GM10248 (cell line): ENCODE measurements at places on chromosomes 3 and 15.

DNA sequence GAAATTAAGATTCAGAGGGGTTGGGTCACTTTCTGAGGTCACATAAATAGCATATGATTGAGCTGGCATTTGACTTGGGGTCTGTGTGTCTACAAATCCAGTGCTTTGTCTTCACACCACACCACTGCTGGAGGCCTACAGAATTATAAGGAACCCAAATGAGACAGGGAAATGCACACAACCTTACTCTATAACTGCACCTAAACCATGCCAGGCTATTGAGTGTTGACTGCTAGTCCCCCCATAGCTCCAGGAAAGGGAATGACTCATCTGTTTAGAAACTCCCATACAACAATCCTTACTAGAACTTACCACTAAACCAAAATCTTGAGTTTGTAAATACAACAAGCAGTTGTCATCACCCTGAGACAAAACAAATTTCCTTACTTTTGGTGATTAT lies 16.9 kb upstream of the TSC22D2 start:
- no peak for DNase-seq

DNA sequence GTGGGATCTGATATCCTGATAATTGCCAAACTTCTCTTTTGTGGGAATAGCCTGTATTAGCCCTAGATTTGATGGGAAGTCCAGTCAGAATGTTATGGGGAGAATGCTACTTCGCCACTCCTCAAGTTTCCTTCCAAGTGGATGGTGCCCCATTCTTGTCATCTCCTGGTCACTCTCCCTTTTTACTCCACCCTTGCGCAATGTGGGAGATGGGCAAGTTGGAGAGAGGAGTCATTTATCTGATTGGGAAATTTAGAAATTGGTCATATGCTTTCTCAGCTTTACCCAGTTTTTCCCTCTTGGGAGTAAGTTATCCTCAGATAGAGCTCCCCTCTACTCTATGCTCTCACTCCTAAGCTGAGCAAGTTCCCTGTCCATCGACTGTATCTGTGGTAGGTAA lies 14.4 kb downstream of the FANCD2OS start:
- no peak for DNase-seq

DNA sequence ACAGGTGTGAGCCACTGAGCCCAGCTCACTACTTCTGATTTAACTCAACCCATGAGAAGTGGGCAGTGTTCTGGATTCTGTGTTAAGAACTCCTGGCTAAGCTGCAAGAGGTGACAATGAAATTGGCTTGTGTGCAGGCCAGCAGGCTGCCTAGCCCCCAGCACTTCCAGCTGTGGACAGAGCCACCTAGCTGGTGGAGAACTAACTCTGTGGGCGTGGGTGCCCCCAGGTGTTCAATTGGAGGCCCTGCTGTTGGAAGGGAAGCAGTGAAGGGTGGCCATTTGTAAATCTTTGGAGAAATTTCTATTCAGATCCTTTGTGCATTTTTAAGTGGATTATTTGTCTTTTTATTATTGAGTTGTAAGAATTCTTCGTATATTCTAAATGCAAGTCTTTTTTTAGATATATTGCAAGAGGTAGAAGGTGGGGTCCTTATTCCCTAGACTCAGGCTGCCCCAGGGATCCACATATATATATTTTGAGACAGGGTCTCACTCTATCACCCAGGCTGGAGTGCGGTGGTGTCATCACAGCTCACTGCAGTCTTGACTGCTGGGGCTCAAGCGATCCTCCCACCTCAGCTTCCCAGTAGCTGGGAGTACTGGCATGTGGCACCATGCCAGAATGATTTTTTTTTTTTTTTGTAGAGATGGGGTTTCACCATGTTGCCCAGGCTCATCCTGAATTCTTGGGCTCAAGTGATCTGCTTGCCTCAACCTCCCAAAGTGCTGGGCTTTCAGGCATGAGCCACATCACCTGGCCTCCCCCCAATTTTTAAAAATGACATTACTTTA lies 7.2 kb upstream of the SCAMP5 start:
- no peak for DNase-seq

DNA sequence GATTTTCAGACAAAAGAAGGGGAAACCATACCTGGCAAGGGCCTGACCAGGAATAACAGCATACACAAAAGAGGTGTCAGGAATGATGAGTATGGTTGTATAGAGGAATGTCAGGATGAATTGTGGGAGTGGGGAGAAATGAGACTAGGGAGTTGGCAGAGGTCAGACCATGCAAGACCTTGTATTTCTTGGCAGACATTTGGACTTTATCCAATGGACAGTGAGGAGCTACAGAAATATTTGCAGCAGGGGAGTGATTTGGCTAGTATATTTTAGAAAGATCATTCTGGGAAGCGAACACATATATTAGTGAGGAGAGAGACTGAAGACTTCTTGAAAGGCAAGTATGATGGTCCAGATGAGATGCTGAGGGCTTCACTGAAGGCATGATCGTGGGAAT lies 25.4 kb upstream of the ALPK3 start:
- no peak for DNase-seq

DNA sequence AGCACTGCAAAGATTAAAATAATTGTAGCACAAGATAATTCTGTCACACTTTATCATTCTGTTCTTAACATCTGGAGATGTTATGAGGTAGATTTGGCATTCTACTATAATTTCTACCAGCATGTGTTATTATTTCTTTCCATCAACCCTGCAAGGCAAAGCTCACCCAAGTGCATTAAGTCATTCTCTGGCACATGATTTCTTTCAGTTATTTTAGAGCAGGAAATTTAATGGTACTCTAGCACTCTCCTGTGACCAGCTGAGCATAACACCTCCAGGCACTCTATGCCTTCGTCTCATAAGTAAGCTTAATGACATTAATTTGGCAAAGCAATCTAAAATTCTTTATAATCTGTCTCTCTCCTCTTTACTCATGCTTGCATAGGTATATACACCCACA lies 300.2 kb upstream of the GPR149 start:
- no peak for DNase-seq

DNA sequence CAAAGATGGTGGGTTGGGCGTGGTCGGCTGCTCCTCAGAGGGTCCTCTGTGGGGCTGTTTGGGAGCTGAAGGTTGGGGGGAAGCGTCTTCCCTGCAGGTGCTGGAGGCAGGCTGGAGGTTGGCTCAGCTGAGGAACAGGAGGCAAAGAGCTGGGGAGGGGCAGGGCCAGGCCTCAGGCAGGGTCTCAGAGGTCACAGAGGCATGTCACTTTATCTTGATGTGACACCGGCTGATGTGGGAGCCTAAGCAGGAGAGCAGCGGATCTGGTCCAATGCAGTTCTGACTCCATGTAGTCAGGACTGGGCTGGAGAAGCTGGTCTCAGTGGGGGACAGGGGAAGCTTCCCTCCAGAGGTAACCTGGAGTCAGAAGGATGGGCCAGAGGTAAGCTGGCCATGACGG lies 7.7 kb upstream of the GNAT1 start:
- DNase-seq: no peak

DNA sequence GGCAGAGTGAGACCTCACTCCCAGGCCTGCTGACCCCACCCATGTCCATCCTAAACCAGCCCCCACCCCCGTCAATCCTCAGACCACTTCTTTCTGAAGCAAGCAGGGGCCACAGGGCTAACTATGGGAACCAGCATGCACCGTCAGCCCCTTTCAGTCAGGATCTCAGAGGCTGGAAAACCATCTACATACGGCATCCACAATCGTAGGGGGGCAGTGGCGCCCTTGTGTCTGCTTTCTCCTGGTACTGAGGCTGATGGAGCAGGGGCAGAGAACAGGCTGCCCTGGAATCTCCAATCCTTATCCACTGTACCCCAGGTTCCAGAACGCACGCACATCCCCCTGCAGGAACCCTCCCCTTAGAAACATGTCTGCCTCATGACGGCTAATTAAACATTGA lies 56.6 kb downstream of the XXYLT1 start:
- DNase-seq: no peak

- no peak for DNase-seq
Measured at GRCh38 chr3:64815195-64815631, 127.4 kb upstream of the ADAMTS9 start.

- DNase-seq: no peak
Measured at GRCh38 chr3:39892068-39892467, 82.7 kb downstream of the MYRIP start.

- no peak for DNase-seq
Measured at GRCh38 chr3:60770532-60770931, 480.7 kb downstream of the FHIT start.

DNA sequence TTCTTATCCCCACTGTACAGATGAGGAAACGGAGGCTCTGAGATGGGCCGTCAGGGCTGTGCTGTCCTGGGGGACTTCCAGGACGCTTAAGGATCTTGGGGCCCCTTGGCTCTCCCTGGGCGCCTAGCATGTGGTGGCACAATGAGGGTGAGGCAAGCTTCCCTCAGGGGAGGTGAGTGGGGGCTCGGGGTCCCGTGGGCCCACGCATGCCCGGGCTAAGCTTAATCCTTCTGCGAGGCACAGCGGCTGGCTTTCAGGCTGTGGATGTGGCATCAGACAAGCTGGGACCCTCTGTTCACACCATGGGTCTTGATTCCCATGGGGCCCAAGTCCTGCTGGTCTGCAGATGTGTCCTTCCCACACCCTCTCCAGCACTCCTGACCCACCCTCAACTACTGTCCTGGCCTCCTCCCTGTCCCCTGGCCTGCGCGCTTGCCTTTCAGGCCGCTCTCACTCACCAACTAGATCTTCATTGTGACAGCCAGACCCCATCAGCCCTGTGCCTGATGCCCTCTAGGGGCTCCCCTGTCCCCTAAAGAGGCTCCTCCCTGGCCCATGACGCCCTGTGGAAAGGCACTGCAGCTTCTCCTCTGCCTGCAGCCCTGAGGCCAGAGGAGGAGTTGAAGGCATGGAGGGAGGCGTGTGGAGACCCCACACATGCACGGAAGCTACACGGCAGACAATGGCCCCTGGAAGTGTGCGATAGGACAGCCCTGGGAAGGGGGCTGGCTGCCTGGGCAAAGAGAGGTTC lies 11.3 kb downstream of the DUSP7 start:
- DNase-seq: no peak

DNA sequence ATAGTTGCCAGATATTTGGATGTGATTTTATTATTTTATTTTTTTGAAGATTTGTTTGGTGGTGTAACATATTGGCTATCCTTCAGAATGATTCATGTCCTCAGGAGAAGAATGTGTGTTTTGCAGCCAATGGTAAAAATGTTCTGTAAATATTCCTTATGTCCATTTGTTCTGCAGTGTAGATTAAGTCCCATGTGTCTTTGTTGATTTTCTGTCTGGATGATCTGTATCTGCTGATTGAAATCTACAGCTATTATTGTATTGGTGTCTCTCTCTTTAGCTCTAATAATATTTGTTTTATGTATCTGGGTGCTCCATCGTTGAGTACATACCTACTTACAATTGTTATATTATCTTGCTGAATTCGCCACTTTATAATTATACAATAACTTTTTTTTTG lies 1641.7 kb downstream of the OTOL1 start:
- no peak for DNase-seq

GRCh38 chr3:177810162-177810623 lies 612.9 kb upstream of the TBL1XR1 start:
- DNase-seq: no peak

DNA sequence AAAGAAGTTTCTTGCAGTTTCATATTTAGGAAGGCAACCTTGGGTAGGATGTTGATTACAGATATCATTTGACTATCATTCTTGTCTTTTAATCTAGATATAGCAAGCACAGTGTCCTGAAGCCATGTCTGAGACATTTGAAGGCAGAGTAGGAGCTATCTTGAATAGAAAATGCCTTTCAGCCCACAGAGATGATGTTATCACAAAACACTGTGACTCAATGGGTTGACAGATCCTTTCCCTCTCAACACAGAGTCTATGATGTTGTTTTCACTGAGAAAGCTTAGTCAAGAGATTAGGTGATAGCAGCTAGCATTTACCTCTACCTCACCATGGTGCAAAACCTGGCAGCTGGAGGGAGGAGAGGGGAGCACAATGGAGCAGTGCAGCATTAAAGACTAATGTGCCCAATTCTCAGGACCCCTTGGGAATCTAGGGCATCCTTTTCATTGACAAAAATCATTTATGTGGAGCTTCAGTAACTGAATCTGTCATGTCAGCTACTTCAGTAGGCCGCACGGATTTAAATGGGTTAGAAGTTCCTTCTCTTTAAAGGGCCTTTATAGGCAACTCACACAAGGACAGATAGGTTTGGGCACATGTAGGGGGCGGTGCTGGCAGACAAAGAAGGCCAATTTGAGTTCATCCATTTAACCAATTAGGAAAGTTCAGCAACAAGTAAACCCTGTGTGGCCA lies 121.8 kb downstream of the AGBL1 start:
- DNase-seq: no peak

- DNase-seq: no peak
Measured at GRCh38 chr3:195809796-195810454, 1.8 kb downstream of the MUC4 start.

DNA sequence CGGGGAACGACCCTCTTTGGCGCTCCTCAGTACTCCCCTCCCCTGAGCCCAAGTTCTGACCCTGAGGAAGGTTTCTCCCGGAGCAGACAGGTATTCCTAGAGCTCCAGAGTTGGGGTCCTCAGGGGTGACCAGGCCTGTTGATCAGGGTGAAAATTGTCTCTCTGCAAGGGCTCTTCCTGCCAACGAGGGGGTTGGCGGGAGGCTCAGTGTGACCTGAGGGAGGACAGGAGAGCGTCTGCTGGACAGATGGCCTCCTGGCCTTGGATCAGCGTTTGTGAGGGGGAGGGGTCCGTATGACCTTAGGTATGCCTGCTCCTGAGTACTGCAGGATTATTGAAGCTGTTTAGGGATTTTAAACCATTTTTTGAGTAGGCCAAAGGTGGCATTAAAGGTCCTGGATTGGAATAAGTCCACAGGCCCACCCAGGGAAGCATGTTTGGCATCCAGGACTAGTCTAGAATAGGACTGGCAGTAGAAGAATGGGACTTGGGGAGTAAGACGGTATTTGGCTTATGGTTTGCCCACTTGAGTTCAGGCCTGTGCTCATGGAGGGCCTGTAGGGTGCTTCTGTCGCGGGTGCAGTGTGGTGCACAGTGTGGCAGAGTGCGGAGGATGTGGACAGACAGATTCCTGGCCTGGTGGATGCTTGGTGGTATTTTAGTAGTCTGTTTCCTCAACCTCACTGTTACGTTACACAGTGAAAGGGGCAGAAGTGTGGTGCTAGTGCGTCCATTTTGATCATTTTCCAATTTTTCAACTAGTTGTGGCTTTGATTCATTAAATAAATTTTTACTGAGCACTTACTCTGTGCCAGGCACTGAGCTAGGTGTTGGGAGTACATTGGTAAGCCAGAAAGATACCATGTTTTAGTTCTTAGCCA lies 959 bp downstream of the ZNF592 start:
- DNase-seq: no peak

DNA sequence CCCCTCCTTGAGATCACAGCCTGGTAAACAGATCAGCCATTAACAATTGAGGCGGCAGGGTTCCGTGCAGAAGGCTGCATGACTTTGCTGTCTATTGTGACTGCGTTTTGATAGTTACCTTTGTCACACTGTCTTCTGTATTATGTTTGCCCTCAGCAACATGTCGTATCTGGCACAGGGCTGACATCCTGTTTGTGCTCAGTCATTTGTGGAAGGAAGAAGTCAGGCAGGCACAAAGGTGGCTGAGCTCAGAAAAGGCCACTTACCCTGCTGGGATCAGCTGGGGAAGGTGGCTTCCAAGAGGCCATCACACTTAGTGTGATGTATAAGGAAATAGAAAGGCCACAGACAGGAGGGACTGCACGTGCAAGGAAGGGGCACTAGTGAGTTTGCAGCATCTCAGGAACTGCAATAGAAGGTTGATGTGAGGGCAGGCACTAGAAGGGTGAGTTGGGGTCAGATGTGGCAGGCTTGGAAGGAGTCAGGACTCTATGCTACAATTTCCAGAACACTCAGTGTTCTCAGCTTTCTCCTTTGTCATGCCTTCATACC lies 13.4 kb downstream of the PML start:
- DNase-seq: no peak

- no peak for DNase-seq
Measured at GRCh38 chr15:25238716-25239470, 199.9 kb downstream of the UBE3A start.
